ENCODE measurements at places on chromosomes 2 and 18. TPM values are rescaled to one million over a fixed set of nuclear protein-coding genes. Genes with fewer than 3 reads are reported as not detected.

The STARD6 gene
- total RNA-seq = 0.51 TPM

The ATG9A gene
- total RNA-seq = 38.8 TPM

The EVA1A gene
- 26.4 TPM for total RNA-seq

The INSIG2 gene
- total RNA-seq = 11.8 TPM

The RAB27B gene
- total RNA-seq = 14.2 TPM

The TXNDC9 gene
- 53.2 TPM for total RNA-seq

The MDH1B gene
- 0.14 TPM for total RNA-seq

The ABCB11 gene
- 0.28 TPM for total RNA-seq

The EN1 gene
- total RNA-seq = not detected

The SH3RF3 gene
- 1.1 TPM for total RNA-seq

The LRRC30 gene
- total RNA-seq = not detected

The CYRIA gene
- total RNA-seq = 1.1 TPM

The CFAP210 gene
- total RNA-seq = not detected

The SNRNP200 gene
- 80.8 TPM for total RNA-seq

The AQP12B gene
- not detected for total RNA-seq

The DNAJC5G gene
- total RNA-seq = not detected

The AKAIN1 gene
- total RNA-seq = not detected

The CENPO gene
- 9.5 TPM for total RNA-seq

The MLPH gene
- total RNA-seq = 7.8 TPM

The SERPINB5 gene
- total RNA-seq = 462 TPM

The CROCC2 gene
- not detected for total RNA-seq

The MERTK gene
- total RNA-seq = 2.3 TPM

The SCYGR7 gene
- total RNA-seq = not detected

The CCDC74B gene
- total RNA-seq = 17.5 TPM

The KCNS3 gene
- total RNA-seq = 13.7 TPM

The FHL2 gene
- 67.6 TPM for total RNA-seq

The ROCK2 gene
- total RNA-seq = 16.4 TPM

The EPHA4 gene
- 10.1 TPM for total RNA-seq

The COLEC12 gene
- total RNA-seq = not detected

The CABLES1 gene
- total RNA-seq = 1.1 TPM

The KCNG2 gene
- total RNA-seq = not detected

The ANO7 gene
- total RNA-seq = 0.79 TPM

The NCKAP5 gene
- 1.8 TPM for total RNA-seq

The CXCR2 gene
- total RNA-seq = 0.09 TPM

The PAX8 gene
- total RNA-seq = 0.60 TPM

The PDE1A gene
- total RNA-seq = under 0.01 TPM

Data from airway epithelial cell (primary cell).